Frontal cortex (tissue), 4 donors: ENCODE measurements at places on chromosomes 7 and 10. TPM values are rescaled to one million over a fixed set of nuclear protein-coding genes. Genes with fewer than 3 reads are reported as not detected.

PFKP gene
- total RNA-seq: 81.5 TPM

SFRP5 gene
- 1.6 TPM for total RNA-seq

AGR2 gene
- total RNA-seq: 1.2 TPM

POP7 gene
- total RNA-seq: 52.6 TPM

ETV1 gene
- 43.2 TPM for total RNA-seq

CABCOCO1 gene
- total RNA-seq: 4.9 TPM

VSTM2A gene
- 99.1 TPM for total RNA-seq

TAS2R4 gene
- 2.0 TPM for total RNA-seq

SHH gene
- 1.6 TPM for total RNA-seq

KEL gene
- total RNA-seq: 0.82 TPM

OPN1SW gene
- total RNA-seq: not detected

CPA1 gene
- not detected for total RNA-seq

GRM3 gene
- total RNA-seq: 155 TPM

ACTL6B gene
- total RNA-seq: 163 TPM

ST8SIA6 gene
- 4.9 TPM for total RNA-seq

NANOS1 gene
- 7.3 TPM for total RNA-seq

GRCh38 chr7:151244196-151244840 is 4.2 kb downstream of the SMARCD3 start:
- peak; percentile 71 for DNase-seq

DNA sequence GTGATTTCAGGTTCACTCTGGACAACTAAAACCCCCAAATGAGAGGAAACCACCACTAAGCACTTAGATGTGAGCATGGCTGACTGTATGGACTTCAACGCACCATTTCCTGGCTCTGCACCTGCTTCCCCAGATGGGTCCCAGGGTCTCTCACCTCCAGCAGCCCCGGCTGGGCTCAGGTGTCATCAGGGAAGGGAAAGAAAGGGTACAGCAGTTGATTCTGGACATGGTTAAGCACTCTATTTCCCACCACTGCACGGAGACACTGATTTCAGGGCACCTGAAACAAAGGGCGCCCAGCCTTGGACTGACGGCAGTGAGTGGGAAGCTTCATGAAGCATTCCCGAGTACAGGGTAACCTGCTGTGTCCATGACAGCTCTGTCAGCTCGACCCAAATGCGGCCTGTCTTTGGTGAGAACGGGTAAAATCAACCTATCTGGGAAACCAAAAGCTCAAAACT is 19.0 kb downstream of the FAM53B start:
- DNase-seq: no peak

- DNase-seq: no peak
Observed at GRCh38 chr7:136976504-136977251, 108.2 kb downstream of the CHRM2 start.

DNA sequence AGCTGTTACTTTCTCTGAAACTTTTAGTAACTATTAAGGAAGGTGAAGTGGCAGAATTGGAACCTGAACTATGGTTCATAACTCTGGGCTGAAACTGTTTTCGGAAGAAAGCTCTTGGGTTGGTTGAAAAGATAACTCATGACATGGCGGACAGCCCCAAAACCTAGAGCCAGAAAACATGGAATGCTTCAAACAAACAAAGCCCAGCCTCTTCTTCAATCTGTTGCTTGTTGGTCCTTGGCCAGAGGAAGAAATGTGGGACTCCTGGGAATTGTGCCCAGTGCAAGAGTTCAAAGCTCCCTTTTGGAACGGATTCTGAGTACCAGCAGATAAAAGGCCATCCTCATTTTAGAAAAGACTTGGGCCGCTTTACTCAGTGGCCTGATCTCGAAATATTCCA is 52.9 kb upstream of the CACNB2 start:
- no peak for DNase-seq

GRCh38 chr10:107899075-107899474 is 734.6 kb upstream of the SORCS1 start:
- DNase-seq: no peak

GRCh38 chr10:69842882-69843281 is 41.2 kb downstream of the COL13A1 start:
- DNase-seq: no peak

- DNase-seq: no peak
Observed at GRCh38 chr7:80145780-80146422, 11.3 kb downstream of the GNAI1 start.

DNA sequence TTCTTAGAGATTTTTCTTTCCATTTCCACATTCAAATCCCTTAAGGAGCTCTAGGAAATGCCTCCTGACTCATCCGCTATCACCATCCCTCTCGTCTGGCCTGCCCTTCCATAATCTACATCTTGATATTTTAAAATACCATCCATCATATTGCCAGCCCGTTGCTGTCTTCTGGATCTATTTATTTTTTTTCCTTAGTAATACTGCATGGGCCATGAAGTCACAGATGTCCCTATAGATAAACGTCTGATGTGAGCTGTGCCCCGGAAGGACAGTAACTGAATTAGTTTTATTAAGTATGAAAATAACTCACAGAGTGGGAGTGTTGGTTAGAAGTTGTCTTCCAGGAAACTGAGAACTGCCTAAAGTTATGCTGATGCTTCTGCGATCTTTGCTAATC is 76.2 kb downstream of the KLF6 start:
- no peak for DNase-seq

GRCh38 chr7:110870926-110871325 is 220.0 kb upstream of the LRRN3 start:
- no peak for DNase-seq

GRCh38 chr7:124918662-124919061 is 11.0 kb downstream of the POT1 start:
- DNase-seq: no peak

DNA sequence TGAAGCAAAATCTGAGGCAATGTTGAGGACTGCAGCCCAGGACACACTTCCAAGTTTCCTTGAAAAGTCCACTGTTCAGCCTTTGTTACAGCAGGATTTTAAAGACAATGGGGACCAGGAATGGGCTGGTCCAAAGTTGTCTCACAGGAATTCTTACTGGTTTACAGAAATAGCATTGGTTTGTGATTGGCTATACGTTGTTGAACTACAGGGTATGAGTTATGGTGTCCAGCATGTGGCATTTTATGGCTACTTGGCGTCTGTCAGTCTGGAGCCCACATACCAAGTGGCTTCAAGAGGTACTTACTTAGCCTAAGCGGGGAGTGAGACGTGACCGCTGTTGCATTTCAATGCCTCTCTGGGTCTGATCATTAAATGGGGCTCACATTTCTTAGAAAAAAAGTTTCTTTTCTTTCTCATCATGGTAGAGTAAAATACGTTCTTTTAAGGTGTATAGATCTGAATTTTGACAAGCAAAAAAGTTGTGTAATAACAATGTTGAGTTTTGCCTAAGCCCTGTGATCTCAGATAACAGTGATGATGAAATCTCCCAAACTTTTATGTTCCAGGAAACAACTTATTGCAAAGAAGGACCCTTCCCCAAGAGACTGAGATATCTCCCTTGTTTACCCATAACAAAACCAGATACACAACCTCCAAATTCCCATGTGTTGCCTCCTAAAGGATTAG is 100.0 kb upstream of the TRIM24 start:
- no peak for DNase-seq

DNA sequence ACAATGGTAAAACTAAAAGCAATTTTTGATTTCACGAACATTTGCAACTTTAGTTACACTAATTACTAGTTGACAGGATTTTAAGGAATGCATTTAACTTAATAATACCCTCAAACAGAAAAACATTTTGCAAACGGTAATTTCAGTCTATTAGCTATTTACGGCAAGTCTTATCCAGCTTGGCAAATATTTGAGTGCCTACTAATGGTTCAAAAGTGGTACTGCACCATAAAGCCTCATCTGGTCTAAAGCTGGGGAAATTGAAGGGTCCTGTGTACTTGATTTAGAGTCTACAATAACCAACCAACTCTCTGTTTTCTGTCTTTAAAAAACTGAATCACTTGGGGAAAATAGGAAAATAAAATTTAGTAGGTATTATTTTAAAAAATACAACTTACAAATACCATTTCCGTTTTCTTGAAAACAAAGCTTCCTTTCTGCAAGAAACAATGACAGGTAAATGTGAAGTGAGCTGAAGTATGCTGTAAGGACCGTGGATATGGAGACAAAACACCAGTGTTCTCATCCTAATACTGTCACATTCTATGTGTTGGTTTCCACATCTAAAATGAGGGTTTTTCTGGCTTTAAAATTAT is 142.3 kb downstream of the VPS50 start:
- DNase-seq: no peak

GRCh38 chr10:34650156-34650555 is 164.9 kb downstream of the PARD3 start:
- no peak for DNase-seq

- no peak for DNase-seq
Observed at GRCh38 chr7:4665661-4666060, 16.4 kb upstream of the FOXK1 start.

DNA sequence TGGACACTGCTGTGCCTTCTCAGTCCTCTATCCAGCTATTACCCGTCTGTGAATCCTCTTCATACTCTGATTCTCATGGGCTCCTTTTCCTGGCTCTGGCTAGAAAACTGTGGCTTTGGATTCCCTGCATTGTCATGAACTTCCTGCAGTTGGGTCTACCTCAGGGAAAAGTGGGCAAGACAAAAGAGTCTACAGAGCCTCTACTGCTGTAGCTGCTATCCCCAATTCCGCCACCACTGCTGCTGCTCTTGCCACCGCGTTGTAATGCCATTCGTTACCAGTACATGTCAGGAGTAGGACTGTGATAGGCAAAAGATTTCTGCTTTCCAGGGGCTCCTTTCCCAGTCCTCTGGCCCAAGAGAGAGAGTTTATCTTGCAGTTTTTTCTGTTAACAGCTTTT is 23.9 kb upstream of the PPP1R17 start:
- DNase-seq: no peak

- peak; percentile 54 for DNase-seq
Observed at GRCh38 chr7:4882169-4883032, 1.1 kb downstream of the RADIL start.

GRCh38 chr7:110564246-110564645 is 526.7 kb upstream of the LRRN3 start:
- no peak for DNase-seq

DNA sequence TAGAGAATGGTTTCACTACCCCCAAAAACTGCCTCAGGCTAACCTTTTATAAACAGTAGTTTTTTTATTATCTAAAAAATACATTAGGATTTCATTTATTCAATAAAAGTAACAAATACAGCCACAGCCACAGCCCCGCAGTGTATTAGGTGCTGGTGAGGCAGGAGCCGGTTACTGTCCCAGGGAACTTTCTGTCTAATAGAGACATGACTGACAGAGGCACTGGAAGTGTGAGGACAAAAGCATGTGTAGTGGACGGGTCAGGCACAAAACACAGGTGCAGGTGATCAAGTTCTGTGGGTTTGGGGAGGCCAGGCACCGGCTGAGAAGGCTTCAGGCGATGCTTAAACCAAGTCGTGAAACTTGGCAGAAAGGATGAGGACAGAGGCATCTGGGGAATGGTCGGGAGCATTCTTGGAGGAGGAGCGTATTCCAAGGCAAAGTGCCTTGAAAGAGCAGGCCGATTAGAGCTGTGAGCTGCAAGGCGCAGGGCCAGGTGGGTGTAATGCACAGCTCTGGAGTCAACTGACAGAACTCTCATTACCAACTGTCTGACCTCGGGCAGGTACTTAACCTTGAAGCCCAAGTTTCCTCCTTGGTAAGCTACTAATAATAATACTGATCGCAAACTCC is 138.2 kb downstream of the USP6NL start:
- no peak for DNase-seq

GRCh38 chr7:127152423-127152822 is 100.3 kb downstream of the GRM8 start:
- no peak for DNase-seq

- no peak for DNase-seq
Observed at GRCh38 chr10:114678820-114679219, 20.7 kb upstream of the ABLIM1 start.

DNA sequence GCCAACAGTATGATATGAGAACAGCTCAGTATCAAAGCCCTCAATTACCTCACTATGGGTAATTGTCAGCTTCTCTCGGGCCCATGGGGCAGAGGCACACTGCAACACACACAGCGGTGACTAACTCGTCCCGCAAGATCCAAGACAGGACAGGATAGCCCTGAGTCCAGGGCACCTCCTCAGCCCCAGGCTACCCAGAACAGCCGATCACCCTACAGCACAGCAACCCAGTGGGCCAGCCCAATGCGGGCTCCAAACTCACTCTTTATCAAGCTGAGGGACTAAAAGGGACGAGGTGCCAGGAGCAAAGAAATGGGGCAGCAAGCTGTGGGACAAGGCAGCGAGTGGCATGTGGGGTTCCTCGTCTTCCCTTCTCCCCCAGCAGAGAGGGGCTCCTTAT is 765.1 kb downstream of the GRID1 start:
- DNase-seq: no peak

DNA sequence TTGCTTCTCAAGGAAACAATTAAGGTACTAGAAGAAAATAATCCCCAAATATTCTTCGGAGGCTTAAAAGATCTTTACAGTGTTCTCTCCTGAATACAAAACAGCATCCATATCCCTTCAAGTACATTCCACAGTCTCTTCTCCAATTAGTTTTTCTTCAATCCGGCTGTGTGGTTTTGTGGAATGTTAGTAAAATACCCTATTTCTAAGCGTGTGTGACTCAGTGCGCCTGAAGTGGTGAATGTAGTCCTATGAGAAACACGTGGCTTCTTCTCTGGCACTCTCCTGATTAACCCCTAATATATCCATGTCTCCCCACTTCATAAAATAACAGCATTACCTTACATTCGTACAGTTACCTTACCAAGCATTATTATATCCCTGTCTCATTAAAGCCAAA is 570.2 kb downstream of the ARL4A start:
- DNase-seq: no peak

GRCh38 chr7:101465576-101466196 is 103.0 kb downstream of the COL26A1 start:
- DNase-seq: no peak

DNA sequence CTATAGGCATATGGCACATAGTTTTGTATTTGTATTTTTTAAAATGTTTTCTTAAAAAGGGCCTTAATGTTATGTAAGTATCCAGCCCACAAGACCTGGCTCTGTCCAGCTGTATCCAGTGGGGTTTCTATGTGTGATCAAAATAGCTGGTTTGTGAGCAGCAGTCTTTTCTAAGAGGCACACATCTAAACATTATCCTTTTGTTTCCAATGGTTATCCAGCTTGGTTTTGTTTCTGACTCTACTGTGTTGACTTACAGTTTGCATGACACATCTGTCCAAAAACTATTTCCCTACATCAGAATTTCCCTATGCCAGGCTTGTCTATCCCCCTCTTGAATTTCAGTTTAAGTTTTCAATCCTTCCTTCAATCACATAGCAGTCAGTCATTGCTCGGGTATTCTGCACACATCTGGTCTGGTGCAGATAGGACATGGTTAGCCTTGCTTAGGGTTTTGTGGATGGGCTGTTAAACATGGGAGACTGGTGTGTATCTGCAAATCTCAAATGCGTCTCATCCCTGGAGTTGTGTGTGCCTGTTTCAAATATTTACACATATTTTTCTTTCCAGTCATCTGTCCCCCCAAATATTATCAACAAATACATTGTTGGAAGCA is 104.2 kb downstream of the SAMD9 start:
- DNase-seq: no peak

DNA sequence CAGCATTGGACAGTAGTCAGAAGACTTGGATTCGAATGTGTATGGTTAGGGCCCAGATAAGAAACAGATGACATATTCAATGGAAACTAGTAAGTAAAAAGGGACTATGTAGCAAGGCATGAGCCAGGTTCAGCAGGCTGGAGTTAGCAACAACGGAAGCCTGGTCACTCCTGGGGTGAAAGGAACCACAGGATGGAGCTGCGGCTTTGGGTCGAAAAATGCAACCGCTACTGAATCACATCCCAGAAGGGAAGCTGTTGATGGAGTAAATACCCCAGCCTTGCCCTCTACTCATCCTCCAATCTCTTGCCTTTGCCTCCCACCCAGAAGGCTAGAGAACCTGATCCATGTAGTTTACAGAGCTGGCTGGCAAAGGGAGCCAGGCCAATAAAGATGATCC is 37.5 kb upstream of the EGR2 start:
- no peak for DNase-seq
